Keratinocyte (primary cell): ENCODE measurements at places on chromosomes 2 and 18. TPM values are rescaled to one million over a fixed set of nuclear protein-coding genes. Genes with fewer than 3 reads are reported as not detected.

Gene ATG16L1
- 33.1 to 38.5 TPM (median 34.1 TPM) in 3 replicates for polyA plus RNA-seq

Gene GKN2
- 0.08 TPM in 1 of 3 replicates, not detected in the others for polyA plus RNA-seq

Gene ZBTB7C
- polyA plus RNA-seq = 0.15 to 0.77 TPM (median 0.58 TPM) in 3 replicates

Gene XDH
- polyA plus RNA-seq = 27.7 to 55.4 TPM (median 40.6 TPM) in 3 replicates

Gene STPG4
- polyA plus RNA-seq = 0.26 TPM in 1 of 3 replicates, not detected in the others

Gene TUBA3E
- not detected in 3 replicates for polyA plus RNA-seq

Gene CYP27A1
- polyA plus RNA-seq = 0.12 to 0.27 TPM (median 0.19 TPM) in 3 replicates

Gene GEN1
- polyA plus RNA-seq = 8.7 to 17.2 TPM (median 9.9 TPM) in 3 replicates

Gene REEP1
- 0.14 to 0.72 TPM (median 0.30 TPM) in 3 replicates for polyA plus RNA-seq

Gene KATNAL2
- polyA plus RNA-seq = 0.66 to 1.4 TPM (median 1.1 TPM) in 3 replicates

Gene MCEE
- polyA plus RNA-seq = 4.5 to 7.4 TPM (median 6.4 TPM) in 3 replicates

Gene CRYGB
- not detected in 3 replicates for polyA plus RNA-seq

Gene DSG2
- 117 to 157 TPM (median 140 TPM) in 3 replicates for polyA plus RNA-seq

Gene ASXL2
- 8.9 to 18.1 TPM (median 12.5 TPM) in 3 replicates for polyA plus RNA-seq

Gene AMER3
- not detected in 3 replicates for polyA plus RNA-seq

Gene NAT8
- polyA plus RNA-seq = not detected in 3 replicates

Gene PSTPIP2
- 15.4 to 30.8 TPM (median 27.3 TPM) in 3 replicates for polyA plus RNA-seq

Gene SFT2D3
- 1.8 to 2.4 TPM (median 2.3 TPM) in 3 replicates for polyA plus RNA-seq

Gene SFTPB
- not detected in 3 replicates for polyA plus RNA-seq

Gene PAX8
- 3.4 to 5.9 TPM (median 4.4 TPM) in 3 replicates for polyA plus RNA-seq

Gene PLA2R1
- 7.6 to 13.2 TPM (median 12.3 TPM) in 3 replicates for polyA plus RNA-seq
